Mononuclear cell (primary cell): ENCODE measurements at places on chromosomes 5 and 9. TPM values are rescaled to one million over a fixed set of nuclear protein-coding genes. Genes with fewer than 3 reads are reported as not detected.

Gene PDCD1LG2
- total RNA-seq: not detected

Gene CCL28
- 8.8 TPM for total RNA-seq

Gene CDH12
- total RNA-seq: under 0.01 TPM

Gene IFNA17
- total RNA-seq: not detected

Gene PCDHGA1
- total RNA-seq: not detected

Gene PCDHB14
- not detected for total RNA-seq

Gene DMRTA1
- total RNA-seq: under 0.01 TPM

Gene TRPM3
- total RNA-seq: not detected

Gene GABRP
- 0.10 TPM for total RNA-seq

Gene DOCK2
- total RNA-seq: 244 TPM

Gene VLDLR
- 0.31 TPM for total RNA-seq

Gene SLC2A6
- total RNA-seq: 23.3 TPM

Gene MPDZ
- total RNA-seq: 1.3 TPM

Gene NMUR2
- not detected for total RNA-seq

Gene NOTCH1
- 28.1 TPM for total RNA-seq

Gene SMC2
- total RNA-seq: 1.7 TPM

Gene FOXD4L6
- total RNA-seq: not detected

Gene TGFBI
- 159 TPM for total RNA-seq

Gene MARCOL
- not detected for total RNA-seq

Gene ADAMTS12
- under 0.01 TPM for total RNA-seq

Gene ATP6V0E1
- 61.7 TPM for total RNA-seq

Gene GRIA1
- not detected for total RNA-seq

Gene KLHL3
- total RNA-seq: 9.3 TPM

Gene OCLN
- 0.10 TPM for total RNA-seq

Gene FBXW2
- total RNA-seq: 27.8 TPM

Gene DIRAS2
- total RNA-seq: not detected

Gene TNIP1
- total RNA-seq: 222 TPM

Gene ECM2
- total RNA-seq: 0.31 TPM

Gene HSPA9
- 455 TPM for total RNA-seq
